ENCODE measurements at places on chromosomes 5 and 9. TPM values are rescaled to one million over a fixed set of nuclear protein-coding genes. Genes with fewer than 3 reads are reported as not detected.
A peak's percentile ranks its signal among the peaks of the same experiment; 100 is the strongest.

GRCh38 chr5:112917453-112917995, 4.5 kb downstream of the REEP5 start:
- H3K4me1 ChIP-seq = peaks cover 35% of the 10 kb centered on the region
- peaks cover 31% of the 10 kb centered on the region for H3K36me3 ChIP-seq
- no peak overlapping the region for H3K27ac ChIP-seq
- no peak overlapping the region for H3K4me3 ChIP-seq
- no peak for DNase-seq

- no peak for DNase-seq
- H3K27me3 ChIP-seq = no peaks in the 10 kb centered on the region
- H3K4me1 ChIP-seq = no peaks in the 10 kb centered on the region
- no peak overlapping the region for H3K27ac ChIP-seq
- H3K4me3 ChIP-seq = no peak overlapping the region
These were observed 95.9 kb downstream of the CDH9 start for GRCh38 chr5:26942481-26942880.

- H3K36me3 ChIP-seq = no peaks in the 10 kb centered on the region
- H3K4me1 ChIP-seq = peaks cover 24% of the 10 kb centered on the region
- H3K27me3 ChIP-seq = no peaks in the 10 kb centered on the region
- DNase-seq = peak; percentile 91
- peak overlapping the region; percentile 70 for H3K27ac ChIP-seq
These were observed 109.4 kb downstream of the ANKRD55 start for GRCh38 chr5:56123531-56124243.

Gene NME5
- 5.9 TPM for total RNA-seq

Gene FOXD4L4
- total RNA-seq = under 0.01 TPM

GRCh38 chr9:4588721-4589120, 73.4 kb upstream of the PLPP6 start:
- H3K27me3 ChIP-seq = no peaks in the 10 kb centered on the region
- H3K36me3 ChIP-seq = peaks cover 18% of the 10 kb centered on the region
- no peak overlapping the region for H3K4me3 ChIP-seq
- H3K27ac ChIP-seq = no peak overlapping the region

GRCh38 chr5:33304601-33305000, 136.2 kb upstream of the TARS1 start:
- H3K4me3 ChIP-seq = no peak overlapping the region
- H3K27ac ChIP-seq = no peak overlapping the region
- DNase-seq = no peak
- no peaks in the 10 kb centered on the region for H3K36me3 ChIP-seq
- peaks cover 31% of the 10 kb centered on the region for H3K4me1 ChIP-seq

GRCh38 chr5:2603272-2603575, 148.3 kb downstream of the IRX2 start:
- no peak overlapping the region for H3K4me3 ChIP-seq
- H3K4me1 ChIP-seq = no peaks in the 10 kb centered on the region
- no peaks in the 10 kb centered on the region for H3K36me3 ChIP-seq
- no peak for DNase-seq
- no peak overlapping the region for H3K27ac ChIP-seq

GRCh38 chr5:134944630-134945029, 23.1 kb upstream of the CATSPER3 start:
- H3K27ac ChIP-seq = no peak overlapping the region
- H3K27me3 ChIP-seq = no peaks in the 10 kb centered on the region
- no peaks in the 10 kb centered on the region for H3K36me3 ChIP-seq
- no peak for DNase-seq
- H3K4me1 ChIP-seq = peaks cover 7% of the 10 kb centered on the region

GRCh38 chr9:76490249-76490990, 31.4 kb downstream of the GCNT1 start:
- H3K27ac ChIP-seq = no peak overlapping the region
- no peaks in the 10 kb centered on the region for H3K27me3 ChIP-seq
- no peak for DNase-seq
- H3K36me3 ChIP-seq = peaks cover 45% of the 10 kb centered on the region
- no peak overlapping the region for H3K4me3 ChIP-seq
- peaks cover 5% of the 10 kb centered on the region for H3K4me1 ChIP-seq

DNA sequence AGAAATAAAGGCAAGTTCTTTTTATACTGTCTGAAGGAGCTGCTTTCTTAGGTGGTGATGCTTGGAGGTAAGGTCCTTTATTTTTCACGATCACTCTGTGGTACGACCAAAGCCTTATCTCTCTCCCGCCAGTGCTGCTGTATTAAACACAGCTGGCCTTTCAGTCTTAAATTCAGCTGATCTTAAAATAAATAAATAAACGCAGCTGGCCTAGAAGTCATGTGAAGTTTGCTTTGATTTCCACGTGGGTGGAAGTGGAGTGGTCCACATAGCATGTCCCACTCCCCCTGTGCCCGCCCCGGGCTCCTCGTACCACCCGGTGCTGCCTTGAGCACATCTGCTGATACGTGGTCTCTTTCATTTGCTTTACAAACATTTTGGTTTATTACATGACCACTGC, 260.4 kb downstream of the FANCC start:
- H3K4me3 ChIP-seq = peak overlapping the region; percentile 20
- H3K36me3 ChIP-seq = peaks cover 42% of the 10 kb centered on the region
- peak overlapping the region; percentile 94 for H3K27ac ChIP-seq
- no peak for DNase-seq

DNA sequence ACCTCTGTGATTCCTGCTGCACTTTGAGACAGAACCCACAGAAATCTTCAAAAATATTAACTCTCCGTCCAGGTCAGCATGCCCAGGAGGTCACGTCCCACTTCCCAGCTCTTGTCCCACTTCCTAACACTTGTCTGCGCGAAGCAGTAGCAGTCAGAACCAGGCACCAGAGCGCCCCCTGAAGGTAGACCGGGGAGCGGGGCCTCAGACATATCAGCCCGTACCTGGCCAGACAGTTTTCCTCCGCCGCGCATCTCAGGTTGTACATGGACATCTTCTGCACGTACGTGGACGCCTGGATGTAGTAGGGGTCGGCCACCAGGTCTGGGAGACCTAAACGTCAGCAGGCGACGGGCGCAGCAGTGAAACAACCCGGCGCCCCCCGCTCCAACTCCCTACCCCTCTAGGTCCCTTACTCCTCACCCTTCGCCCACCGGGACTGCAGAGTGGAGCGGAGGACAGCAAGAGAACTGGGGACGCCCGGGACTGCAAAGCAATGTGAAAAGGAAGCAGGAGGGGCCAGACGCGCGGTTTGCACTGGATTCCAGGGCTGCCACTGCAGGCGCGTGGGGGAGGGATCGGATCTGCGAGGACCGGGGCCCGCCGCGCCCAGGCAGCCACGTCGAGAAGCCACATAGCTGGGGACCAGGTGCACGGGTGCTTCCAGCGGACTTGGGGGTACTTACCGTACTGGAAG, 1.2 kb downstream of the LOX start:
- peaks cover 39% of the 10 kb centered on the region for H3K36me3 ChIP-seq
- peak overlapping the region; percentile 96 for H3K27ac ChIP-seq
- peak; percentile 84 for DNase-seq
- H3K4me1 ChIP-seq = peaks cover 65% of the 10 kb centered on the region
- H3K27me3 ChIP-seq = no peaks in the 10 kb centered on the region
- H3K4me3 ChIP-seq = peak overlapping the region; percentile 92

Gene CCL28
- total RNA-seq = 15.6 TPM

Gene GDF9
- total RNA-seq = 0.29 TPM

DNA sequence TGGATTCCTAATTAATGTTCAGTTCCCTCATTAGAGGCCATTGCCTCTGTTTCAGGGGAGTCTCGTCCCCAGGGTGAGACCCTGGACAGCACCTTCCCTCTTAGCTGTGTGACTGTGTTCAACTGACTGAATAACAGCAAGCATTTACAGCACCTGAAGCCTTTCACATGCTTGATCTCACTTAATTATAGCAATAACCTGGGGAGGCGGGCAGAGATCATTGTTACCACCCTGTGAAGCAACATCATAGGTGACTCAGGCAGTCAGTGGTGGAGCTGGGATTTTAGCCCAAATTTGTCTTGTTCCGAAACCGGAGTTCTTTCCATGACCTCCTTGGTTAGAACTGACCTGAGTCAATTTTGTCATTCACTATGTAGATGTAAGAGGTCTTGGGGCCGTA, 105.2 kb upstream of the RAD23B start:
- H3K4me3 ChIP-seq = no peak overlapping the region
- no peak for DNase-seq
- H3K27me3 ChIP-seq = no peaks in the 10 kb centered on the region
- H3K36me3 ChIP-seq = no peaks in the 10 kb centered on the region
- peaks cover 40% of the 10 kb centered on the region for H3K4me1 ChIP-seq
- peak overlapping the region; percentile 21 for H3K27ac ChIP-seq

DNA sequence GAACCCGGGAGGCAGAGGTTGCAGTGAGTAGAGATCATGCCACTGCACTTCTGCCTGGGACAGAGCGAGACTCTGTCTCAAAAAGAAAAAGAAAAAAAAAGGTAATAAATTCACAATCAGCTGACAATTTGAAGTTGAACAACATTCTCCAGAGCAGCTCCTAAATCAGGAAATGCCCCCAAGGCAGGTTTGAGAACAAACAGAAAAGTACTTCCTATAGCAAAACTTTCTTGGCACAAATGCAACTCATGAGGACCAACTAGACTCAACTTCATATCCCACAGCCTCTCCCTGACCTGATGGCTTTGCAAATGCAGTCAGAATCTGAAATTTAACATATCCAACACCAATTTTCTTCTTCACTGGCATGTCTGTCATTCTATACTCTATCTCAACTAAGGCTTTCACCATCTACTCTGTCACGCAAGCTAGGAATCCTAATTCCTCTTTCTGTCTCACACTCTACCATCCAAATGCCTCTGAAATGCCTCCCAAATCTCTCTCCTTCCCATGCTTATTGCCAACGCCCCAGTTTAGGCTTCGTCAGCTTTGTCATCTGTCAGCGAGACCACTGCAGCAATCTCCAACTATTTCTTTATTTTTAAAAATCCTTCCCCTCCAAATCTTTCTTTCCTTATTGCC, 113.3 kb downstream of the MAPKAP1 start:
- no peaks in the 10 kb centered on the region for H3K27me3 ChIP-seq
- no peaks in the 10 kb centered on the region for H3K4me1 ChIP-seq
- H3K36me3 ChIP-seq = no peaks in the 10 kb centered on the region
- no peak overlapping the region for H3K4me3 ChIP-seq
- DNase-seq = peak; percentile 48
- H3K27ac ChIP-seq = no peak overlapping the region

- H3K4me3 ChIP-seq = no peak overlapping the region
- peak overlapping the region; percentile 52 for H3K27ac ChIP-seq
- H3K27me3 ChIP-seq = no peaks in the 10 kb centered on the region
- DNase-seq = no peak
These were observed 159.3 kb downstream of the SPATA31D1 start for GRCh38 chr9:82147798-82148425.

Gene FAM153A
- not detected for total RNA-seq

DNA sequence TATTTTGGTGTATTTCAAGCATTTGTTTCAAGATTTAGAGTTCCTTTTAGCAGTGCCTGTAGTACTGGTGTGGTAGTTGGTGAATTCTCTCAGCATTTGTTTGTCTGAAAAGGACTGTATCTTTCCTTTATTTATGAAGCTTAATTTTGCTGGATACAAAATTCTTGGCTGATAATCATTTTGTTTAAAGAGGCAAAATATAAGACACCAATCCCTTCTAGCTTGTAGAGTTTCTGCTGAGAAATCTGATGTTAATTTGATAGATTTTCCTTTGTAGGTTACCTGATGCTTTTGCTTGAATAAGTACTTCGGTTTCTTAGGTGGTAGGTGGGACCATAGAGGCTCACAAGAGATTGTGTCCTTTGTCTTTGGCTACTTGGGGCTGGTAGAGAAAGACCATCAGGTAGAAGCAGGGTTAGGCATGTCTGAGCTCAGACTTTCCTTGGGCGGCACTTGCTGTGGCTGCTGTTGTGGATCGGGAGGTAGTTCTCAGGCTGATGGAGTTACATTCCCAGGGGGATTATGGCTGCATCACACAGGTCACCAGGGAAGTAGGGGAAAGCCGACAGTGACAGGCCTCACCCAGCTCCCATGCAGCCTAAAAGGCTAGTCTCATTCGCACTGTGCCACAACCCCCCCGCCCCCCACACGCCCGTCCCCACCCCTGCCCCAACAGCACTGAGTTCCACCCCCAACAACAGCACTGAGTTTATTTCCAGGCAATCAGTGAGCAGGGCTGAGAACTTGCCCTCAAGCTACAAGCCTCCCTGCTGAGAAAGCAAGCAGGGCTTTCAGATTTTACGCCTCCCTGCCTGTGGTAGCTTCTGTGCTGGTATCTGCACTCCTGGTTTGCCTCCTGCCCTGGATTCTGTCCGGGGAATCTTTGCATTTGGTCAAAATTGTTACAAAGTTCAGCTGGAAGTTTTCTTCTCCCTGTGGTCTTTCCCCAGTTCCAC, 127.1 kb upstream of the GLRA1 start:
- no peak overlapping the region for H3K4me3 ChIP-seq
- no peak overlapping the region for H3K27ac ChIP-seq
- no peak for DNase-seq
- no peaks in the 10 kb centered on the region for H3K27me3 ChIP-seq
- no peaks in the 10 kb centered on the region for H3K4me1 ChIP-seq

Gene MYORG
- 0.88 TPM for total RNA-seq

DNA sequence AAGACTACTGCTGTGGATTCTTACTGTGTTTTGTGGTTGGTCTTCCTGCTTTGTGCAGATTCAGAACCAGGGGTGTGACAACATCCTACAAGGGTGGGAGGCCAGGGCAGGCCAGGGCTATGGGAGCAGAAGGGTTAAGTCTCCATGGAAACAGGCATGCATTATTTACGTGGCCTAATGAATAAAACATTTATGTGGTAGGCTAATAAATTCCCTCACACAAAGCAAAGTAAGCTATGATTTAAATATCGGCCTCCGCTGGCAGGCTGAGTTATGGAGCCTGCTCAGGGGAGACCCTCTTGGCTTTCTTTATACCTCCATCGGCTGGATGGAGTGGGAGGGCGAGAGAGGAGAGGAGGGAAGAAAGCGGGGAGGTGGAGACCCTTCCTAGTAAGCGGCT, 230.3 kb upstream of the MVB12B start:
- DNase-seq = no peak
- H3K36me3 ChIP-seq = no peaks in the 10 kb centered on the region
- no peak overlapping the region for H3K4me3 ChIP-seq
- H3K4me1 ChIP-seq = no peaks in the 10 kb centered on the region
- no peak overlapping the region for H3K27ac ChIP-seq

GRCh38 chr5:132776131-132776937, 705 bp downstream of the SEPTIN8 start:
- no peaks in the 10 kb centered on the region for H3K36me3 ChIP-seq
- H3K27me3 ChIP-seq = no peaks in the 10 kb centered on the region
- H3K27ac ChIP-seq = no peak overlapping the region
- H3K4me3 ChIP-seq = peak overlapping the region; percentile 79

GRCh38 chr9:11128156-11128555, 515.4 kb upstream of the PTPRD start:
- no peaks in the 10 kb centered on the region for H3K36me3 ChIP-seq
- no peak for DNase-seq
- no peaks in the 10 kb centered on the region for H3K27me3 ChIP-seq
- no peak overlapping the region for H3K27ac ChIP-seq

- H3K27ac ChIP-seq = no peak overlapping the region
- no peak for DNase-seq
- H3K36me3 ChIP-seq = peaks cover 63% of the 10 kb centered on the region
- H3K4me1 ChIP-seq = no peaks in the 10 kb centered on the region
- no peaks in the 10 kb centered on the region for H3K27me3 ChIP-seq
These were observed 15.4 kb upstream of the IARS1 start for GRCh38 chr9:92308893-92309292.

All from osteoblast (primary cell).